Inflammatory macrophage treated with lipopolysaccharide for 1 hour (primary cell): ENCODE measurements at places on chromosomes 3 and 15.

- peak; percentile 9 for DNase-seq
Measured at GRCh38 chr3:140910860-140911259, 30.8 kb upstream of the SLC25A36 start.

GRCh38 chr15:87578776-87579175, 677.8 kb downstream of the NTRK3 start:
- DNase-seq = no peak

DNA sequence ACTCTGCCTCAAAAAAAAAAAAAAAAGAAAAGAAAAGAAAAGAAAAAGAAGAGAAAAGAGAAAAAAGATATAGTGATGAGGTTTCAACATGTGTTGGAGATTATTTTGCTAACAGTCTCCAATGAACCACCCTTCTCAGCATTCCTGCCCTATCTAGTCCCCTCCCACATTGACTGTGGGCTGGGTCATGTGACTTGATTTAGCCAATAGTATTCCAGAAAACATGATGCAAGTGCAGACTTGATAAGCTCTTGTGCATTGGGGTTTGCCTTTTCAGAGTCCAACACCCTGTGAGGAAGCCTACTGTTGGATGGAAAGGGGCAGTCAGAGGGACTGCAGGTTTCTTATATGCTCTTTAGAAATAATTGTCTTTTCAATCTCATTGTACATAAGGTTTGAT, 37.8 kb upstream of the MED12L start:
- DNase-seq = no peak

- DNase-seq = no peak
Measured at GRCh38 chr15:100248236-100248635, 93.5 kb downstream of the ADAMTS17 start.

GRCh38 chr3:58565621-58566397, 11.4 kb downstream of the FAM107A start:
- no peak for DNase-seq

DNA sequence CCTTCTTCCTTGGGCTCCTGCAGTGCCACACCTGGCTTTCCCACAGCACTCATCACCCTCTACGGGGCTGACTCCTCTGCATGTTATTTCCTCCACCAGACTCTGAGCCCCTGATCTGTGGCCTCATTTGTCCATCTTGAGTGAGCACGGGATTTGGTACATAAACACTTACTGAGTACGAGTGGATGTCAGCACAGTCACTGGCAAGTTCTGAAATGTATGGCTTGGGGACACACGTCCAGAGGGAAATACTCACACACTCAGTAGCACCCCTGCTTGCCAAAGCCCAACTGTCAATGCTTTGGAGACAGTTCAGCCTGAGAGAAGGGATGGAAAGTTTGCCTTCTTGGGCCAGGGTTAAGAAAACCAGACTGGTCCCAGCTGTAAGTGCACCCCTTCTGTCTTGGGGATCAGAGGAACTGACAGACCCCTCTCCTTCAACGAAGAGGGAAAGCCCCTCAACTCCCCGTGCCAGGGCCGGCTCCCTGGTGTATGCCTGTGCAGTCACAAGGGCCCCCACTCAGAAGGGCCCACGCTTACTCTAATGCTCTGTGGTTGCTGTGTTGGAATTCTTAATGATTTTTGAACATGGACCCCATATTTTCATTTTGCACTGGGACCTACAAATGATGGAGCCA, 71.9 kb downstream of the UMPS start:
- DNase-seq = no peak

GRCh38 chr3:107218864-107219269, 158.4 kb upstream of the CCDC54 start:
- no peak for DNase-seq

GRCh38 chr3:20121088-20121487, 64.9 kb downstream of the SGO1 start:
- DNase-seq = no peak

- peak; percentile 77 for DNase-seq
Measured at GRCh38 chr3:81936817-81937216, 175.4 kb upstream of the GBE1 start.

DNA sequence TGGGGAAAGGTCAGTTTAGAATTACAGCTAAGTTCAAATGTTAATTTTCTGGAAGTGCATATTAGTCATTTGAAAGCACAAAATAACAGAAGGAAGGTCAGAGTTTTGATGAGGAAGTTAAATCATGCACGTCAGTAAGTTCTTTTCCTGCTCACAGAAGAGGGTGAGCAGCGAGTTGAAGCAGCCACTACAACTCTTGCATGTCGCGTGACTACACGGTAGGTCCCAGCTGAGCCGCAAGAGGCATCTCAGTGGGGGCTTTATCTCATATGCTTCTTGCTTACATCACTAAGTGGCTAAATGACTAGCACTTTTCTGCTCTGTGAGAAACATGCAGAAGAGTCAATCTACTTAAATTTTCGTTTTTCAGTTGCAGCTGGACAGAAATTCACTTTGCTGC, 21.3 kb upstream of the SEC62 start:
- DNase-seq = peak; percentile 60

DNA sequence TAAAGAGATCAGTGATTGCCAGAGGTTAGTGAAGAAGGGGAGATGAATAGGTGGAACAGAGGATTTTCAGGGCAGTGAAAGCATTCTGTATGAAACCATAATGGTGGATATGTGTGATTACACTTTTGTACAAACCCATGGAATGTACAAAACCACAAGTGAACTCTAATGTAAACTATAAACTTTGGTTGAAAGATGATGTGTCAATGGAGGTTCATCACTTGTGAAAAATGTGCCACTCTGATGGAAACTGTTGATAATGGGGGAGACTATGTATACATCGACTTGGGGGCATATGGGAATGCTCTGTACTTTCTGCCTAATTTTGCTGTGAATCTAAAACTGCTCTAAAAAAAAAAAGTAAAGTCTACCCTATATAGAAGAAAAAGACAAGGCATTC, 68.7 kb upstream of the ARHGEF3 start:
- DNase-seq = no peak
